ENCODE measurements at places on chromosomes 16 and 17.

GRCh38 chr16:57036945-57037344, 47.6 kb downstream of the NLRC5 start:
- DNase-seq: no peak

GRCh38 chr16:23694265-23694643, 15.6 kb downstream of the PLK1 start:
- DNase-seq: no peak

GRCh38 chr17:8670421-8670820, 39.9 kb upstream of the MYH10 start:
- DNase-seq: no peak

GRCh38 chr16:31706925-31707324, 166.7 kb upstream of the ZNF267 start:
- DNase-seq: no peak

GRCh38 chr16:86018071-86018470, 119.1 kb downstream of the IRF8 start:
- DNase-seq: no peak

DNA sequence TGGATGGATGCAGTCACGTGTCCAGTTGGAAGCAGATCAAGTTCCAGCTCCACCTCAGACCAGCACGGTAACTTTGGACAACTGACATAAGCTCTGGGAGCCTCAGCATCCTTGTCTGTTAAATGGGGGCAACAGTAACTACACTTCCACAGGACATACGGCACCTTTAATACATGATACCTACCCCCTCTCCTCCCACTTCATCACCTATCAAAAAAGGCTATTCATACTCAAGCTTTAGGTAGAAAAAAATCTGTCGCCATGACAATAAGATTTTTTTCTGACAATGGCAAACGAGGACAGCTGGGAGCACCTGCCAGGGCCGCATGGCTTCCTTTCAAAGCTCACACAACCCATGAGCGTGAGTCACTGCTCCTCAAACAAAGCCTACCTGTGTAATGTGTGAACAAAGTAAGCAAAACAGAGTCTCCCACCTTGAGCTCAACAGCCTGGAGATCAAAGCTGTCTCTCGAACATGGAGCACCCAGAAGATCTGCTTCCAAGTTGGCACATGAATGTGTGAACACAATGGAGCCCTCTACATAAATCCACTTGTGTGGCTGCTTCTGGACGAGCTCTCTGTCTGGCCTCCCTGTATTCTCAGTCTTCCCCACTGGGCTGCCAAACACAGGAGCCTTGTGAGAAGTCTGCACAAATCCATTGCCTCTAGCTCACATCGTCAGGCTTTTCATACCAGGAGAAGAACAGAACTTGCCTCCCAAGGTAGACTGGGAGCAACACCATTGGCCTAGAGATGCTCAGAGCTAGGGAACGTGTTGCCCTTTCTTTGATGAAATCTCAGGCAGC, 459.7 kb downstream of the SOX9 start:
- no peak for DNase-seq

DNA sequence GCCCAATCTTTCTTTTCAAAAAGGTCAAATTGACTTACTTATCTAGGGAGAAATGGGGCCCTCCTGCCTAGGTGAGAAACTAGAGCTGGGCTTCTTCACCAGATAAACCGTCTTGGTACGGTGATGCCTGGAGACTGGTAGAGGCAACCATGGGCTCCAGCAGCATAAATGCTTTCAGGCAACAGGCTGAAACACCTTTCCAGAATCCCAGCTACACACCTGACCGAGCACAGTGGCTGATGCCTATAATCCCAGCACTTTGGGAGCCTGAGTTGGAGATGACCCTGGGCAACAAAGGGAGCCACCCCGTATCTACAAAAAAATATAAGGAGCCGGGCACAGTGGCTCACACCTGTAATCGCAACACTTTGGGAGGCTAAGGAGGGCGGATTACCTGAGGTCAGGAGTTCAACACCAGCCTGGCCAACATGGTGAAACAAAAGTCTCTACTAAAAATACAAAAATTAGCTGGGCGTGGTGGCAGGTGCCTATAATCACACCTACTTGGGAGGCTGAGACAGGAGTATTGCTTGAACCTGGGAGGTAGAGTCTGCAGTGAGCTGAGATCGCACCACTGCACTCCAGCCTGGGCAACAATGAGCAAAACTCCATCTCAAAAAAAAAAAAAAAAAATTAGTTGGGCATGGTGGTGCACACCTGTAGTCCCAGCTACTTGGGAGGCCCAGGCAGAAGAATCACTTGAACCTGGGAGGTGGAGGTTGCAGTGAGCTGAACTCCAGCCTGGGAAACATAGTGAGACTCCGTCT, 8.0 kb downstream of the TRAF4 start:
- DNase-seq: no peak

GRCh38 chr17:19766421-19767270, 18.5 kb upstream of the ALDH3A1 start:
- DNase-seq: peak; percentile 75

DNA sequence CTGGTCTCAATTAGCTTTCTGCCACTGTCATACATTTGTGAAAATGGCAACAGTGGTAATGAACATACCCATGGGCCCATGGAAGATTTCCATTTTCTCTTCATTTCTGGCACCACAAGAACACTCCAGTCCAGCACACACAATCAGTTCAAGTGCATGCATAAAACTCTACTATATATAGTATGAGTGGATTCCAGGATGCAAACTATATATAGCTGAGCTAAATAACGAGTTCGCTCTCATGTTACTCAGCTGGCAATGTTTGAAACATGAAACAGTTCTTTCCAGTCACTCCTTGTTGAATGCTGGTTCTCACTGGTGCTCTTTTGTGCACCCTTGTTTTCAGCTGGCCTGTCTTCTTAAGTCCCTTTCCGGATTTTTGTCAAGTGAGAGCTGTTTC, 75.2 kb upstream of the DHX40 start:
- DNase-seq: no peak

GRCh38 chr16:75054556-75054947, 55.7 kb downstream of the ZNRF1 start:
- no peak for DNase-seq

- no peak for DNase-seq
These were observed 218.8 kb downstream of the SNX29 start for GRCh38 chr16:12195296-12195695.

DNA sequence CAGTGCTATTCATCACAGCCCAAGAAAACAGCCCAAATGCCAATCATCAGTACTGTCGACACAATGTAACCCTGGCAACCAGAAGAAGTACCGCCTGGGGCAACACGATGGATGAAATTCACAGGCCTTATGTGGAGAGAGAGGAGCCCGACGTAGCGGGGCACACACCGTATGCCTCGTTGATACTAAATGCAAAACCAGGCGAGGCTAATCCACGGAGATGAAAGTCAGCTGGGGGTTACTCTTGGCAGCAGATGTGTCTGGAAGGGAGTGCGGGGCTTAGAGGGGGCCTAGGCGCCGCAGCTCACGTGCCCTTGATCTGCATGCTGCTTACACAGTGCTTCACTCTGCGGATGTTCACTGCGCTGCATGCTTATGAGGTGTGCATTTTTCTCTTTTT, 29.8 kb downstream of the ITGAE start:
- no peak for DNase-seq

DNA sequence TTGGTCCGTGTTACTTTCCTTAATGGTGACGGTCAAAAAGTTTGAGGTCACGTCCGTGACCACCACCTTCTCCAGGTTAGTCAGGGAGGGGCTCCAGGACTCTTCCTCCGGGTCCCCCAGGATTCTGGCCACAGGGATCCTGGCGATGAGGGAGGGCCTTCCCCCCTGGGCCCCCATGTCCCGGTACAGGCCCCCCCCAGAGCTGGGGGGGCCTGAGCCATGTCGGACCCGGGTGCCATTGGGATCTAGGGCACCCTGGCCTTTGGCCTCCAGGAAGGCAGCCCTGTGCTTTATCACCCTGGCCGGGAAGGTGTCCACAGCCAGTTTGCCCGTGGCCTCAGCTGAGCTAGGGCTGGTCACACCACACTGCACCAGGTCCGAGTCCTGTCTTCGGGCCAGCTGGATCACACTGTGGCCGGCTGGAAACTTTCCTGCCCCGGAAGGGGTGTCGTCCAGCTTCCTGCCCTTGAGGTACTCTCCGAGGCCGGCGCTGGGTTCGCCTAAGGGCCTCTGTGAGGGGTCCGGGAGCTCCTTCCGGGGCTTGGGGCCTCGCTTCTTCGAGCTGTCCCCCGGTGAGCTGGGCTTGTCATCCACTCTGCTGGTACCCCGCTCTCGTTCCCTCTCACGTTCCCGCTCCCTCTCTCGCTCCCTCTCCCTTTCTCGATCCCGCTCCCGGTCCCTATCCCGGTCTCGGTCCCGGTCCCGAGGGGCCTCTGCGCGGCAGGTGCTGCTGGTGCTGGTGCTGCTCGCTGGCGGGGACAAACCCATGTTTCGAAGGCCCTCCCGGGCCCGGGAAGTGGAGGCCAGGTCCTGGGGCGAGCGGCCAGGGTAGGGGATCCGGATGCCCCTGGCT, 2.0 kb downstream of the CBX8 start:
- no peak for DNase-seq

DNA sequence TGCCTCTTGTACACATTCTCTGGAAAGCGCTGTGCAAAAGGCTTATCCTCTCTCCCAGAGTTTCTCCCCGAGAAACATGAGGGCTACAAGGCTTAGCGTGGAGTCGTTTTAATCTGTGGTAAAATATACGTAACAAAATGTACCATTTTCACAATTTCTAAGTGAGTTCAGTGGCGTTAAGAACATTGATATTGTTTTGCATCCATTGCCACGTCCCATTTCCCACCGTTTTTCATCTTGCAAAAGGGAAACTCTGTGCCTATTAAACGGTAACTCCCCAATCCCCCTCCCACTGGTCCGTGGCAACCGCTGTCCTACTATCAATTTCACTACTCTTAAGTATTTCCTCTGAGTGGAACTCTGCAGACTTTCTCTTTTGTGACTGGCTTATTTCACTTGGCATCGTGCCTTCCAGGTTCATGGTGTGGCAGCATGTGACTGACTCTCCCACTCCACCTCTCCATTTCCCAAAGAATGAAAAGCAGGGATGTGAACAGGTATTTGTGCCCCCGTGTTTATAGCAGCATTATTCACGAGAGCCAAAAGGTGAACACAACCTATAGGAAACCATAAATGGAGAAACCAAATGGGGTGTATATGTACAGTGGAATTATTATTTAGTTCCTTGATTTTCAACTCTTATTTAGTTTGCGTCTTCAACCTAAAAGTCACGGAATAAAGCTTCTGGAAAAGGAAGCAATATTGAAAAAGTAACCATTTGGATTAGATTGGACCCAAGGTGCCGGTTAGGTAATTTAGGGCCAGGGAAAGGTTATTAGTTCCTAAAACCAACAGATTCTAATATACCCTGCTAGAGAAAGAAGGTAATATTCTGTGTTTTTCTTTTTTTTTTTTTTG, 1.1 kb upstream of the USP32 start:
- DNase-seq: peak; percentile 66

DNA sequence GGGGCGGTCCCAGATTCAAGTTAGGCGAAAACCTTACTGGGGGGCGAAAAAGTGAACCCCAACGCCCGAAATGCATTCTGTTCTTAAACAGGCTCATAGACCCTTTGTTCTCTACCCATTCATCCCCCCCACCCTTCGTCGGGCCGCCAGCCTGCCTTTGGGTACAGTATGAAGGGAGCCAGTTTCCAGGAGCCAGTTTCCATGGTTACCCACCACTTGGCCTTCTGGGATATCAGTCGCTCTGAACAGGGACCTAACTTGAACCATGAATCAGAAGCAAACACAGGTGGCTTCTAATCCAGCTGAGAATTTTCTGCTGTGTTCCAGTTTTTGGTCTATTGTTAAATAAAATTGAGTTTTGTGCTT, 532 bp downstream of the DHX40 start:
- peak; percentile 84 for DNase-seq

- DNase-seq: no peak
These were observed 10.7 kb downstream of the COX4I1 start for GRCh38 chr16:85810097-85810741.

- DNase-seq: peak; percentile 75
These were observed 8.2 kb downstream of the CENPX start for GRCh38 chr17:82014432-82014831.

GRCh38 chr16:85615014-85615851, 2.1 kb downstream of the GSE1 start:
- DNase-seq: peak; percentile 69

GRCh38 chr17:62911114-62911513, 54.9 kb upstream of the TANC2 start:
- no peak for DNase-seq

GRCh38 chr16:57283214-57283958, 1.1 kb downstream of the PLLP start:
- DNase-seq: no peak

DNA sequence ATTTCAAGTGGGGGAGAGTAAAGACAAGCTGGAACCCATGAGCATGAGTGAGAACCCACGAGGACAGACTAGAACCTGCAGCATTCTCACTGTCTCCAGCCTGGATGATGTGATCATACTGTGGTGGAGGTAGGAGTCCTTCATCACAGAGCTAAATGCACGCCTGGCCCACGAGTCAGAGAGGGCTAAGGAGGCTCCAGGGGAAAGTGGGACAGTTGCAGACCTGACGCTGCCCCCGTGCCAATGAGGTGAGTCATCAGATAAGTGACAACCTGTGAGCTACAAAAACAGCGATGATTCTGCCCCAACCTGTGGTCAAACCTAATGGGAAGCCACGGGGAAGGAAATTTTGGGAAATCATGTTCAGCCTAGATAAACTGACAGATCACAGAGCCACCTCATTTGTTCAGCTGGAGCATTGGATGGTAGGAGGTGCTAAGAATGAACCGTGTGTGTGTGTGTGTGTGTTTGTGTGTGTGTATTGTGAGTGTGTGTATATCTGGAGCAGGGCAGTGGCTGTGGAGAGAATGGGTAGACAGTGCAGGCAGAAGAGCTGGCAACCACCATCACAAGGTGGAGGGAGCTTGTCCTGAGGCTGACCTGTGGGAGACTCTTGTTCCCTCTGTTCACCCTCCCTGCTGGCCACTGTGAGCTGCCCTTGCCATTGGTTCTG, 131.8 kb downstream of the UTP18 start:
- DNase-seq: no peak

DNA sequence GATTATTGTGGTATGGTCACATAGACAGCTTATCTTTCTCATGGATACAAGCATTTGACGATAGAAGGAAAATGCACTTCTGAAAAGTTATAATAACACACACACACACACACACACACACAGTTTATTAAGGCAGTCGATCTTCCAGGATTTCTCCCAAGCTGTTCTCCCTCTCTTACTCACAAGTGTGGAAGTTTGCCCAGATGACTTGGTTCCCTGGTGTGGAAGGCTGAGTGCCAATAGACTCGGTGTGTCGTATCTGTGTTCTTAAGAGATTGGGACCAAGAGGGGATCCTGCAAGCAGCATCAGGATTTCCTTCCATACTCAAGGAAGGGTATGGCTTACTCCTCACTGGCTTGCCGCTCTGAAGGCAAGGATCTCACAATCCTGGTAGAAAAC, 279.6 kb downstream of the HS3ST3B1 start:
- no peak for DNase-seq

- peak; percentile 72 for DNase-seq
These were observed 52.6 kb downstream of the MAP2K6 start for GRCh38 chr17:69466905-69467667.

Data from A673 (cell line).